Progenitor cell of endocrine pancreas (in vitro differentiated cells): ENCODE measurements at places on chromosomes 2 and 18.

GRCh38 chr2:24970483-24971285 is 1.1 kb downstream of the DNAJC27 start:
- no peak for DNase-seq

GRCh38 chr2:181275643-181276070 is 181.5 kb upstream of the ITGA4 start:
- no peak for DNase-seq

DNA sequence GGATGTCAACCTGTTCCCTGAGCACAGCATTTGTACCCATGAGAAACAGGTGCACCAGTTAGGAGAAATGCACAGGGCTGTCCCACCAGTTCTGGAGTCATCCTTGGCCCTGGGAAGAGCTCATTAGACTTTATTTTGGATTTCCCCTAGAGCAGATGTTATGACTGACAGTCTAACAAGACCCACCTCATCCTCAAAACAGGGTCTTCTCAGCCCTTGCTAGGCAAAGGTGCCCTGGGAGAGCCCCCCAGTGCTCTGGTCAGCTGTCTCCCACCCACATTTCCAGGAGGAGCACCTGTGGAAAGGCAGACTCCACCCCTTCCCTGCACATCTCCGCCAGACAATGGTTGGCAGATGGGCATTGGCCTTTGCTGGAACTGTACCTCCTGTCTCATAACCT is 5.7 kb upstream of the SP100 start:
- DNase-seq = no peak

DNA sequence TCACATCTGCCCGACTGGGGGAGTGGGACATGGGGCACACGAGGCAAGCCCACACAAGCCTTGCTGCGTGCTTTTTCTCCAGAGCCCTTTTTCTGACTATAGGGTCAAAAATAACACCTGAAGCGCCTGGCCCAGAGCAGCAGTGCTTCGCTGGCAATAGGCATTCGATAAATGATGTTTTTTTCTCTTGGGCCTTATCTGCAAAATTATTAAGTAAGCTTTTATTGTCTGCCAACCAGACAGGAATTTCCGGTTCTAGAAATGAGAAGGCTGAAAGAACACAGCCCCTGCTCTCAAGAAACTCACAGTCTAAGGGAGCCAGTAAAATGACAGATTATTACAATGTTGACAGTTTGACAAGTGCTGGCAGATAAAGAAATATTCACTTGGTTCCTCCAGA is 2.7 kb upstream of the TMBIM1 start:
- no peak for DNase-seq

DNA sequence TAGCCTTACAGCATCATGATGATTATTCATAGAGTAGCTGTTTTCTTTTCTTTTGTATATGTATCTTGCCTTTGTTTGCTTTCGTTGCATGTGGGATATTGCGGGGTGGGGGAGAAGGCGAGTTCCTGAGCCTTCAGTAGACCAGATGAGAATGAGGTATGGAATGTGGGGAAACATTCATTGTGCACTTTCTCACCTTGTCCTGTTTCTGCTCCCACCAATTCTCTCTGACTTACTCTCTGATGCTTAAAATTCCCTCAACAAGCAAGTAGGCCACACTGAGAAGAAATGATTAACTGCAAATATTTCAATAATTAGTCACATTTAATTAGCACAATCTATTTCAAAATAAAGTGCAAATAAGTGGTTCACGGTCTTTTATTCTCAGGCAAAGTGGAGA is 31.0 kb downstream of the GKN2 start:
- no peak for DNase-seq
